ENCODE measurements at places on chromosomes 13 and 19. TPM values are rescaled to one million over a fixed set of nuclear protein-coding genes. Genes with fewer than 3 reads are reported as not detected.

DNA sequence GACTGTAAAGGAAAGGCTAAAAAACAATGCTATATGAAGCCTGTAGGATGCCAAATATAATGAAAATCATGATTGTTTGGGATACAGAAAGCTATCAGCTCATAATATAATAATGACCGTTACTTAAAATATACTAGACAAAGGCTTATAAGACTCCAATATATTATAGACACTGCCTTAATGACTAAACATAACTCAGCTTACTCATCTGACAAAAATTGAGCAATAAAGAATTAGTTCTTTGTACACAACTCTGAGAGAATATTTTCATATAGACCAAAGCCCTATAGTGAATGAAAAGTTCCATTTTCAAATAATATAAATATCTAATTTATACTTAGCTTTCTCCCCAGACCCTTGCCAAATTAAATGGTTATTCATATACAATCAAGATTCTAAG lies 283.3 kb downstream of the DIAPH3 start:
- no peak for DNase-seq

- no peak for DNase-seq
Observed at GRCh38 chr13:29136341-29136740, 316.2 kb downstream of the MTUS2 start.

DNA sequence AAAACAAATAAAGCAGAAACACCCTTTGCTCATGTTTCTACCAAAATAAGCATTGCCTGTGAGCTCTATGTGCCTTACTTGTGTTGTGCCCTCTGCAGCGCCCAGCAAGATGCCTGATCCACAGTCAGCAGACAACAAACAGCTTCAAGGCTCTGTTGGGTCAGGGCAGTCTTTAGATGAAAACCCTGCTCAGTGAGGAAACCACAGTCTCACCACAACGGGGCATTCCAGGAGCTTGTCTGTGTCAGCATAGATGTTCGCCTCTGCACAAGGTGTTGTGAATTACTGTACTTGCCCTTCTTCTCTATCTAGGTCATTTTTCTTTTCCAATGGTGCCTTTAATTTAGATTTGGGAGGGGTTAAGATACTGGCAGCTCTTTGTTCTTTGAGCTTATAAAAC lies 251.9 kb downstream of the COL4A1 start:
- DNase-seq = no peak

DNA sequence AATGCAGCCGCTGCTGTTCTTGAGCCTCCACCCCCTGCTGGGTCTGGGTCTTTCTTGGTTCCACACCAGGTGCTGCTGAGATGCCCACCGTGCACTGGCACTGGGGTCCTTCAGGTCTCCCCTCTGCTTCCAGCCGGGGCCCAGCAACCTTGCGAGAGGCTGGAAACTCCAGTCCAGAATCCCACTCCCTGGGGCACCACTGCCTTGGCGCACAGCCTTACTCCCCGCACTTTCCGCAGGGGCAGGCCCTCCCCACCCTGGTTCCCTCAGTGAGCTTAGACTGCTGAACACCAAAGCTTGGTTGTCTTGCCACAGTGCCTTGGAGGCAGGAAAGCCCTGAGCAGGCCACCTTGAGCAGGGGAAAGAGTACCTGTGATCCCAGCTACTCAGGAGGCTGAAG lies 60.0 kb downstream of the ANKRD10 start:
- DNase-seq = no peak

Gene FBXO27
- total RNA-seq = 4.0 TPM
